ENCODE measurements at places on chromosomes 4 and X. TPM values are rescaled to one million over a fixed set of nuclear protein-coding genes. Genes with fewer than 3 reads are reported as not detected.

DNA sequence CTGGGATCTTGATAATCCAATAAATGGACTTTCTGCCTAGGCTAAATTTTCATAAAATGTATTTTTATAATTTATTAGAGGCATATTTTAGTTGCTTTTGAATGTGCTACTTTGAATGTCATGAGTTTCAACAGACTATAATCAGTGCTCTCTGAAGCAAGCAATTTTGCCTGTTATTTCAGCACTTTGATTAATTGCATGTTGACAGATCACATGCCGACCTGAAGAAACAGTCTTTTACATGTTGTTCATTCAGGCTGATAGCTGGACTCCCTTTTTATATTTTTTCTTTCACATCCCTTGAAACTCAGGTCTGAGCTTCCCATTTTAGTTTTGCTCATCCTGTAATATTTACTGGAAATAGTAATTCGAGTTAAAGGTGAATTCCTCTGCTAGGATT is 341.0 kb downstream of the NAP1L3 start:
- DNase-seq, result no peak

DNA sequence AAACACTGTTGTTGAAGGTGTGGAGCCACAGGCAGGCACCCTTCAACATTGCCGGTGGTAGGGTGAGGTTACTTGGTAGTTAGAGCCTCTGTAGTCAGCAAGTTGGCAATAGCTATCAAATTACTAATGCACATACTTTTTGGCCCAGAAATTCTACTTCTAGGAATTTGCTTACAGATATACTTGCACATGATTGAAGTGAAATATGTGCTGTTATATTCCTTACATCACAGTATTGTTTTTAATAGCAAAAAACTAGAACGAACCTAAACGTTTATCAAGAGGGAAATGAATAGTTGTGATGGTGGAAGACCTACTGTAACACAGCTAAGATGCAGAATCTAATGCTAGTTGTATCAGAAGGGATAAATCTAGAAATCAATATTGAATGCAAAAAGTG is 7.7 kb upstream of the PJA1 start:
- DNase-seq, result no peak

The TLR1 gene
- total RNA-seq, result 1.6 TPM

The VEGFC gene
- not detected for total RNA-seq

GRCh38 chr4:111943796-111944203 is 201.5 kb upstream of the FAM241A start:
- peak; percentile 1 for DNase-seq

The CXCL11 gene
- total RNA-seq, result 0.30 TPM

DNA sequence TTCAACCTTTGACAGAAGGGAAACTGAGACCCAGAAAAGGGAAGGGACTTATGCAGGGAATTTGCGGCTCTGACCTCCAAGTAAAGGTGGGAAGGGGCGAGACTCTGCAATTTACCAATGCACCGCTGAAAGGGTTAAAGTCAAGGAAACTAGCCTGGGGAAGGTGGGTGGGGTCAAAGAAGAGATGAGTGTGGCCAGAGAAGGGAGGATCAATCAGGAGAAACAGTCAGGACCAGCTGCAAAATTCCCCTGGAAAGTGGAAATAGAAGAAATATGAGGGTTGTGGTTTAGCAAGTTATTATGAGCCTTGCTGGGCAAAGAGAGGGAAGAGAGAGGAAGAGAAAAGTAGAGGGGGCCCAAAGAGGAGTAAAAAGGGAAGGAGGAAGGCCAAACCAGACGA is 30.5 kb downstream of the STARD8 start:
- no peak for DNase-seq

The TRIM61 gene
- 3.4 TPM for total RNA-seq

The RPGR gene
- total RNA-seq, result 10.0 TPM

- no peak for DNase-seq
Measured at GRCh38 chr4:3337357-3337732, 44.5 kb downstream of the RGS12 start.

DNA sequence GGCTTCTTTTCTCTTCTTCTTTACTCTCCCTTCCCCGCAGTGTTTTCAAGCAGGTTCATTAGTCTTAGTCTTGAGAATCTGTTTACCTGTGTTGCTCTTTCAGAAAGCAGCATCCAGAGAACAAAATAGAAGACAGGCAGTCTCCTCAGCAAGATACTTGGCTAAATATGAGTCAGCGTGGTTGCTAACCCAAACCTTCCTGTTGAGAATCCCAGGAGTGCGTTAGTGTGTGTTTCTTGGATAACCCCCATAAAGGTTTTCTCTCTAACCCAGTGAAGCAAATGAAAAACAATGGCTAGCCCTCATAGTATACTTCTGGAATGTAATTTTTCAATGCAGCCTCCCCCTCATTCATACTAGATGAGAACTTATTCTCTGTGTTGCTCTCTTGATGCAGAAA is 41.1 kb downstream of the BMPR1B start:
- no peak for DNase-seq

- no peak for DNase-seq
Measured at GRCh38 chrX:144715337-144715736, 532.0 kb upstream of the SPANXN1 start.

GRCh38 chrX:142089193-142089592 is 115.9 kb downstream of the MAGEC2 start:
- no peak for DNase-seq

- DNase-seq, result no peak
Measured at GRCh38 chr4:6967846-6968340, 58.3 kb downstream of the TBC1D14 start.

- DNase-seq, result no peak
Measured at GRCh38 chrX:149510386-149510785, 5.3 kb upstream of the IDS start.

The APBB2 gene
- 5.5 TPM for total RNA-seq

The RASSF6 gene
- not detected for total RNA-seq

DNA sequence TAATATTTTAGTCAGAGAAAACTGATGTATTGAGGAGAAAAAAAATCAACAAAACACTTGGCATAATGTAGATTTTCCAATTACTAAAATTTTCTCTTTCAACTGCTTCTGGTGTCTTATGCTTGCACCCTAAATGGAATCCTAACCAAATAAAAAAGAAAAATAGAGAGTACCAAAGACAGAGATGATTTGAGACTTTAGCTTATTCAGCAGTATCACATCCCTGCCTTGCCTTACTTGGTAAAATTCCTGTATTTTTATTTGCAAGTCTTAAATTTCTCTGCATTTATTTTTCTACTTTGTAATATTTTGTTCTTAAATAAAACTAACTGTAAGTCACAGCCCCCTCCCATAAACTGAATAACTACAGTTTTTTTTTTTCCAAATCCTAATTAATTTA is 950.5 kb upstream of the INTU start:
- DNase-seq, result no peak

GRCh38 chr4:56612282-56612681 is 68.8 kb downstream of the HOPX start:
- DNase-seq, result no peak

GRCh38 chrX:39774774-39775328 is 322.9 kb downstream of the BCOR start:
- DNase-seq, result no peak

DNA sequence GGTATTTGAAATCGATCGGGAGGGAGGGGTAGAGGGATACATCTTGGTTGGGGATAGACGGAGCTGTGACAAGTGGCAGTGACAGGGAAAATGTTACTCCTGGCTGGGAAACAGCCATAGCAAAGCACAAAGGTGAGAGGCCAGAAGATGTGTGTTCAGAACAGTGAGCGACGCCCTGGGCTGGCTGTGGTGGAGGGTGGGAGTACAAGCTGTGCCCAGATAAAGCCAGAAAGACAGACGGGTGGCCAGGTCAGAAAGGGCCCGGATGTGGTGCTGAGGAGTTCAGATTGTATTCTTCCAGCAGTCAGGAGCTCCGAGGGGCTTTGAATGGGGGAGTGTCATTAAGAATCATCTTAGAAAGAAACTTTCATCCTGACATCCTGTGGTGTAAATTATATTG is 27.9 kb downstream of the CCDC149 start:
- no peak for DNase-seq

The SLC39A8 gene
- total RNA-seq, result 55.8 TPM

The WNK3 gene
- total RNA-seq, result 1.0 TPM

GRCh38 chrX:8728932-8729535 is 2.9 kb downstream of the ANOS1 start:
- DNase-seq, result no peak

The ZBTB49 gene
- total RNA-seq, result 6.0 TPM

- no peak for DNase-seq
Measured at GRCh38 chr4:101348995-101349800, 1.9 kb upstream of the PPP3CA start.

The UNC5C gene
- total RNA-seq, result not detected

The L1CAM gene
- total RNA-seq, result 0.16 TPM

The S100G gene
- not detected for total RNA-seq

GRCh38 chr4:56511098-56511497 is 5.5 kb downstream of the ARL9 start:
- no peak for DNase-seq

- DNase-seq, result no peak
Measured at GRCh38 chr4:35604724-35605123, 639.6 kb downstream of the ARAP2 start.

DNA sequence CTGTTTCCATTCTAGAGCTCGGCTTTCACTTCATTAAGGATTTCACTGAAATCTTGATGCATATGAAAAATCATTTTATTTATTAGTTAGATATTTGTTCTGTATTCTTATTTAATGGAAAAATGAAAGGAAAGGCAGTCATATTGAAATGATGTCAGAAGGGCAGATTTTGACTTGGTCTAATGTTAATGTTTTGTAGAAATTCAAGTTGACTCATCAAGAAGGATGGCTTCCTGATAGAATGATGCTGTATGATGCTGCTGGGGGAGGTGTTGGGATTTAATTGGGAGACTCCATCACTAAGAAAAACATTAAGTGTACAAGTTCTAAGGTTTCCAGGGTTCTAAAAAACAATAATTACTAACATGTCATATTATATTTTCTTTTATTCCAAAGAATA is 204.8 kb downstream of the PDGFC start:
- DNase-seq, result no peak

DNA sequence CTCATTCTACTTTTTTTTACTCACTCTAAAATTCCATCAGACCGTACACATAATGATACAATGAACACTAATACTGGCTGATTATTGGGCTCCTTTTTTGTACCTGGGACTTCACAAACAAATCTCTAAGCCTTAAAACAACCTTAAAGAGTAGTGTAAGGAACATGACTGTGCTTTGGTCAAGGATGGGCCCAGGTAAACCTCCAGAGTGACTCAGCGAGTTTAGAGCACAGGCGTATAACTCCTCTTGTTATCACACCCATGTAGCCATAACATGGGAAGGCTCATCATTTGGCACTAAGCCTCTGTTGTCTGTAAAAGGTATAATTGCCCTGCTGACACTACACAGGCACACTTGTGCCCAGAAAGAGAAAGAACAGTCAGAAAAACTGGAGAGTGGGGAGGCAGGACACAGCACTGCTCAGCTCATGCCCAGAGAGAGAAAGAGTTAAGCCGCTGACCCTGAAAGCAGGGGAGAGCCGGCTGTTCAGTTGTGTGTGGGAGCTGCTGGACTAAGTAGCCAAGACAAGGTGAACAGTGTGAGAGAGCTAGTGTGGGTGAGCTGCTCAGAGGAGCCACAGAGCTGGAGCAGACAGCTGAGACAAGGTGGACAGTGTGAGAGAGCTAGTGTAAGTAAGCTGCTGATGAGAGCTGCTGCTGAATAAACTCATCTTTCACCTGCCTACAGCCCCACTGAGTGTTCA is 319.6 kb upstream of the BMP3 start:
- DNase-seq, result no peak

The ANKRD50 gene
- total RNA-seq, result 0.48 TPM

The PABPC5 gene
- not detected for total RNA-seq

- DNase-seq, result no peak
Measured at GRCh38 chr4:164482092-164482404, 271.9 kb upstream of the SMIM31 start.

DNA sequence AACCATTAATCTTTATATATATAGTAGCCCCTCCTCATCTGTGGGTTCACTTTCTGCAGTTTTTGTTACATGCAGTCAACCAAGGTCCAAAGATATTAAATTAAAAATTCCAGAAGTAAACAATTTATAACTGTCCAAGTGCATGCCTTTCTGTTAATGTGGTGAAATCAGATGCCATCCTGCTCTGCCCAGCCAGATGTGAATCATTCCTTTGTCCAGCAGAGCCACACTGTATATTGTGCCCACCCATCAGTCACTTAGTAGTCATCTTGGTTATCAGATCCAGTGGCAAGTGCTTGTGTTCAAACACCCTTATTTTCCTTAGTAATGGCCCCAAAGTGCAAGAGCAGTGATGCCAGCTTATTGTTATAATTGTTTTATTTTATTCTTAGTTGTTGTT is 17.2 kb upstream of the PRDM5 start:
- no peak for DNase-seq

The XKRX gene
- 0.41 TPM for total RNA-seq

- DNase-seq, result no peak
Measured at GRCh38 chrX:87489071-87489470, 28.5 kb upstream of the KLHL4 start.

DNA sequence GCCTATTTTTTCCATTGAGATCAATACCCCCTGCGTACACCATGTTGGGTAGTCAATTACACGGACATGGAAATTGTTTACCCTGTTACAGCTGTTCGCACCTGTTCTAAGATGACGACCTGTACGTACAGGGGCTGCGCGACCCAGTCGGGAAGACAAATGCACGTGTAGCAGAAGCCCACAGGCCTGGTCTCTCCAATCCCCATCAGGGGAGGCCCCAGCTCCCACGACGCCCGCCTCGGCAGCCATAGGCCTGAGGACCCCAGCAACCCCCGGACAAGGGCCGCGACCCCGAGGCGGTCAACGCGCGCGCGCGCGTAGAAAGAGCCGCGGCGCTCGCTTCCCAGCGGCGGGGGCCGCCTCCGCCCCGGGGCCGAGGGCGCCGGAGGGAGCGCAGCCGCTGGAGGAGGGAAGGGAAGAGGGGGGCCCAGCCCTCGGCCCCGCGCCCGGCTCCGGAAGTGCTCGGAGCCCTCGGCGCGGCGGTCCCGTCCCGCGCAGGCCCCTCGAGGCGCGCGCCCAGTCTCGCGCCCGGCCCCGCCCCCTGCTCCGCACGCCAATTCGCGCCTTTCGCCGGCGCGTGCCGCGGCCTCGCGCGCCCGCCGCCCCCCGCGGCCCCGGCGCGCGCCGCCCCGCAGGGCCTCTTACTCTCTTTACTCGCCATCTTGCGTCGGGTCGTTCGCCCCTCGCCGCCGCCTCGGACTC is 618 bp downstream of the RBBP7 start:
- DNase-seq, result peak; percentile 74

- no peak for DNase-seq
Measured at GRCh38 chrX:148823986-148824385, 323.6 kb downstream of the AFF2 start.

The TKTL2 gene
- total RNA-seq, result not detected

- DNase-seq, result no peak
Measured at GRCh38 chr4:8136529-8136928, 22.1 kb downstream of the ABLIM2 start.

GRCh38 chrX:56978172-56978571 is 17.2 kb downstream of the SPIN3 start:
- DNase-seq, result peak; percentile 7

DNA sequence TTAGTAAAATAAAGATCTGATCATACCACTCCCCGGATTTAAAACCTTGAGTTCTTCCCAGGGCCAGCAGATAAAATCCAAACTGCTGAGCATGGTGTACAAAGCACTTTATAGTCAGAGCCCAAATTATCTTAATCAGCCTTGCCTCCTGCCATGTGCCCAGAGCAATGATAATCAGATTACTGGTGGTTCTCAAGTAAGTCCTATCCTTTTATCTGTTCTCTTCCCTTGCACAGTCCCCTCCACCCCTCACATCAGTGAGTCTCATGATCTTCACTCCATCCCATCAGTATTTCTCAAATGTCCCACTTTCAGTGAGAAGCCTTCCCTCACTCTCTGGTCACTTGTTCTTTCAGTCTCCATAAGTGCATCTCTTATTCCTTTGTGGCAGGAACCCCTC is 22.7 kb downstream of the INTS6L start:
- no peak for DNase-seq

GRCh38 chrX:23616361-23616760 is 50.9 kb upstream of the PRDX4 start:
- no peak for DNase-seq
